ENCODE measurements at places on chromosomes 2 and 18.

DNA sequence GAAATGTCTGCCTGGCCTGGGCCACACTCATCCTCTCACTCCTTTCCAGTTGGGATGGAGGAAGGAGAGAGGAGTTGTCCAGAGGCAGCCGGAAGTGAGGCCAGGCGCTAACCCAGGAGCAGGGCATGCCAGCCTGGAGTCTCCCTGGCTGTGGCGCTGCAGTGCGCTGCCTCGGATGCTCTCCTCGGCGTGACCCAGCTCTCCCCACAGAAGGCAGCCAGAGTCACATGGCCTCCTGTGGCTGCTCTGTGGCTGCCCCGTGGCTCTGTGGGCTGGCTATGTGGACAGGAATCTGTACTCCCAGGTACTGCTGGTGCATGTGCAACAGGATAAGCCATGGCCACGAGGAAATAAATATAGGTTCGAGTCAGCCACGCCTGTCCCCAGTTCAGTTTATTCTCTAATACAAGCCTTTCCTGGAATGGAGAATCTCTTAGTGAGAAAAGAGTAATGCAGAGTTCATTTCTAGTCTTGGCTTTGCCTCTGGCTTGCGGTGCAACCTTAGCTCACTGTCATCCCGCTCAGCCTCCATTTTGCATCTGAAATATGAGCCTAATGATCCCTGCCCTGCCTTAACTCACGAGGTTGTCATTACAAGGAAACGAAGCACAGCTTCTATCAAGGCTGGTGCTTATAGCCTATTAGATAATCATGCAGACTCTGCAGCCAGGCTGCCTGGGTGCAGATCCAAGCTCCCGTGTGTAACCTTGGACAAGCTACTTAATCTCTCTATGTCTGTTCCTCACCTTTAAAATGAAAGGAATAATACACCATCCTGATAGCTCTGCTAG, 106.3 kb downstream of the ANTXR1 start:
- no peak for DNase-seq

DNA sequence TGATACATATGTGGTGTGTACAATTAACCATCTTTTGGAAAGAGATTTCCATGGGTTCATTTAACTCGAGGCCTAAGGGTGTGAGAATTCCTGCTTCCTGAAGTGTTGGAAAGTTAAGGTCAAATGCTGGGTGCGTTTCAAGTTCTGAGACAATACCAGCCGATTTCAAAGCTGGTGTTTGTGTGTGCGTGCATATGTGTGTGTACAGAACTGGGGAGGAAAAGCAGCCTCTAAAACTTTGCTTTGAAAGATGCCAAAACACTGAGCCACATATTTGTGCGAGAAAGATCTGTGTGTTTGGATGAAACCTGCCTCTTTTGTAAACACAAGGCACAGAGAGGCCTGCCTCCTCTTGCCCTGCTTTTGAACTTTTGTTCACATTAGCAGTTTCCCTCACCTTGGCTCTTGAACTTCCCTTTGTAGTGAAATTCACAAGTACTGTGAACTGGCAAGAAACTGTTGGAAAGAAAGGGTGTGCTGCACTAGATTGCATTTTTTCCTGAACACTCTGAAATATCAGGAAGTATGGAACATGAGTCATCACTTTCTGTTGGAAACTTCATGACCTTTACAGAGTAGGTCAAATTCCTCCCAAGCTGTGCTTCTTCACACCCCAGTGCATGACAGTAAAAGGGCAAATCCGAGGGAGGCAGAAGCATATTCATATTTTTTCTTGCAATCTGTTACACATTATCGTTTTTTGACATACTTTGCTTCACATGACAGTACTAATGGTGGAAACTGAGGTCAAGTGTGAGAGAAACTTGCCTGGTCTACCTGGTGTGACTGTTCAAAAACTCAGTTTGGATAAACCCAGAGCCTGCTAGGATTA, 20.0 kb upstream of the CAVIN2 start:
- DNase-seq = no peak

DNA sequence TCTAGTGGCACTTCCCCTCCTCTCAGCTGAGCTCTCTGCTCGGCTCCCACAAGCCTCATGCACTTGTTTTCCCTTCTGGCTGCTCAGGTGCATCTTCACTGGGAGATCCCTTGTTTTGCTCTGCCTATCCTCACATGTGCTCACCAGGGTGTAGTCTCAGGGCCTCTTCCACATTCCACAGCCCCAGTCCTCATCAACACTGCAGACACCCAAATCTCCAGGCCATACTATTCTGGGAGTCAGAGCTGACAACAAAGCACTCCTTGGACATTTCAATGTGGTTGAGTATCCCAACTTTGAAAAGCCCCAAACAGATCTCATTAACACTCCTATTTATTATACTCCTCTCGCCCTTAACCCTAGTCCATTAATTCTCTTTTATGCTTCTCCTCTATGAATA, 71.3 kb downstream of the CCDC93 start:
- no peak for DNase-seq

DNA sequence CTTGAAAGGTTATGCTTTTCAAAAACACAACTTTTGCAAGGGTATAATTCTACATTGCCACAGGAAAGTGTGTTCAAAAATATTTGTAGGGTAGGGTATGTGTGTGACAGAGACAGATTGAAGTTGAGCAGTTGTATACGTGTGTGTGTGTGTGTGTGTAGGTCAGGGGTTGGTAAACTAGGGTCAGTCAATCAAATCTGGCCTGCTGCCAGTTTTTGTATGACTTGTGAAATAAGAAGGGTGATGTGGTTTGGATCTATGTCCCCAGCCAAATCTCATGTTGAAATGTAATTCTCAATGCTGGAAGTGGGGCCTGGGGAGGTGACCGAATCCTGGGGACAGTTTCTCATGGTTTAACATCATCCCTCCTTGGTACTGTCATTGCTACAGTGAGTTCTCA, 148.2 kb downstream of the CERS6 start:
- DNase-seq = no peak

DNA sequence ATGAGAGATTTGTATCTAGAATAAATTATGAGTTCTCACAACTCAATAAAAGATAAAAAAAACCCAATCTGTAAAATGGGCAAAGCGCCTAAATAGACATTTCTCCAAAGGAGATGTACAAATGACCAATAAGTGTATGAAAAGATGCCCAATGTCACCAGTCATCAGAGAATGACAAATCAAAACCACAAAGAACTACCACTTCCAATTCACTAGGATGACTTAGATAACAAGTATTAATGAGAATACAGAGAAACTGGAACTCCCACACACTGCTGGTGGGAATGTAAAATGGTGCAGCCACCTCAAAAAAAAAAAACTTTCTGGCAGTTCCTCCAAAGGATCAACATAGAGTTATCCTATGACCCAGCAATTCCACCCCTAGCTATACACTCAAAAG, 17.4 kb upstream of the COL6A3 start:
- no peak for DNase-seq

GRCh38 chr18:62073461-62074281, 113.2 kb downstream of the PIGN start:
- no peak for DNase-seq

- no peak for DNase-seq
Measured at GRCh38 chr18:51192026-51192425, 5.5 kb downstream of the MEX3C start.

GRCh38 chr2:26846334-26847306, 1.3 kb upstream of the DPYSL5 start:
- peak; percentile 59 for DNase-seq

DNA sequence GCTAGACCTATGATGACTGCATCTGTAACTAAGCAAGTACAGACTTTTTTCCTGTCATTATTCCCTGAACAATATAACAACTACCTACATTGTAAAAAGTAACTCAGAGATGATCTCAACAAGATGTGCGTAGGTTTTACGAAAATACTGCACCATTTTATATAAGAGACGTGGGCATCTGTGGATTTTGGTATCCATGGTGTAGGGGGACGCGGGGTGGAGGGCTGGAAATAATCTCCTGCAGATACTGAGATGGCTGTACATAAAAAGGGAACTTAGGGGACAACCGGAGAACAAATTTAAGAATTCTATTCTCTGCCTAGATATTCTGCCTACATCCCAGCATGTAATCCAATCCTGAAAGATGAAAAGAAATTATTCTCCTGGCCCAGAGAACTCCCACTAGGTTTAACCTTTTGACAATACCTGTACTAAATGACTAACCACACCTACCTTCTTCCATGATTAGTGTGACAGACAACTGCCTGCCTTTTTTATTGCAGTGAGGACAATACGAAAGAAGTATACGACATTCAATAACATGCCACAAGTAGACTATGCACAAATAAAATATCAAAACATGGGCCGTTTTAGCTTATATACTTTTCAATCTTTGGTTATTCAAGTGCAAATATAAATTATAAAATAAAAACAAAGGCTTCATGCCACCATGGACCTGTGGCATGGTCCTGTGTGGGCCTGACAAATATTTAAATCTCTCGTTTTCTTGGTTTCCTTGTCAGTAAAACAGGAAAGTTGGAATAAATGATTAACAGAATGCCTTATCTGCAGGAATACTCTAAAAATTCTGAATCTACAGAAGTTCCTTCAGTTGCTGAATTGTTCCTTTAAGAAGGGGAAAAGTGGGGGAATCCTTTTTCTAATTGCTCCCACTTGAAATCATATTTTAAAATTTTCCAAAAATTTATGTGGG, 46.3 kb downstream of the RTN4 start:
- no peak for DNase-seq

GRCh38 chr2:16293398-16293797, 353.0 kb downstream of the MYCN start:
- DNase-seq = no peak
